ENCODE measurements at places on chromosomes 7 and 10.

GRCh38 chr7:83921941-83922607 is 272.5 kb downstream of the SEMA3A start:
- peak; percentile 22 for DNase-seq

GRCh38 chr10:92164036-92164696 is 126.7 kb downstream of the CPEB3 start:
- DNase-seq: no peak

GRCh38 chr10:47323087-47323486 is 833 bp downstream of the GDF2 start:
- no peak for DNase-seq

DNA sequence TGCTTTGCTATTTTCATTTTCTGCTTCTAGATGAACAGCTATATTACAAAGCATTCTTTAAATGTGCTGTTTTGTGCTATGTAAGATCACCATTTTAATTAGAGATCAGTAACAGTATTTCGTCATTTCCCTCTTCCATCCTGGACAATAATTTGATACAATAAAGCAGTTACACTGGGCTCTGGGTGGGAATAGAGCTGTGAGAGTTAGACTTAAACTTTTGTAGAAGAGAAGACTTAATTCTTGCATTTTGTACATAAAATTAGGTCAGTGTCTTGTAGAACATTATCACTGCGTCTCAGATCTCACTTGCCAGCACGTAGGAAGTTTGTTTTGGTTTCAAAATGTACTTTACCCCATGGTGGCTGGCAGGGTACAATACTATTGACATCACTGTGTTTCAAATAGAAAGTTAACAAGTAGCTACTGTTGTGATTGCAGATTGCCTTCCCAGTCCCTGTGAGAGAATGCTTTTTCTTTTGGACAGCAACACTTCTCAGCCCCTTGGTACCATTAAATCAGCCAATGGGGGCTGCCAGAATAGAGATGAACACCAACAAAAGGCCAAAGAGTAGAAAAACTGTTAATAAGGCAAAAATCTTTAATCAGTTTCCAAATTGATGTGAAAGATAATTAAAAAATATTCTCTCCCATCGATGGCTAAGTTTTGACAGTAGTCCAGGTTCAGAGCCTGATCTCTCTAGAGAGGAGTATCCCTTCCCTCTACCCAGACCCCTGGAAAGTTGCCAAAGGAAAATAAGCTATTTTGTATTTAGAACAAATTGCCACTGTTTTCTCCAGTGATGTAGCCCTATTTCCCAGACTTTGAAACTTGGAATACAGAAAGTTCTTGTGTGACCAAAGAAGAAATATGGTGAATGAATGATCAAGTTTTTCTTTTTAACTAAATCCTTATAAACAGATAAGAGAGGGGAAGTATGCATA is 35.1 kb downstream of the SMNDC1 start:
- no peak for DNase-seq

GRCh38 chr7:157515342-157516041 is 178.7 kb downstream of the DNAJB6 start:
- DNase-seq: no peak

GRCh38 chr10:70448236-70448635 is 6.8 kb upstream of the NODAL start:
- no peak for DNase-seq

GRCh38 chr7:45922810-45923209 is 1.7 kb upstream of the IGFBP3 start:
- DNase-seq: no peak

DNA sequence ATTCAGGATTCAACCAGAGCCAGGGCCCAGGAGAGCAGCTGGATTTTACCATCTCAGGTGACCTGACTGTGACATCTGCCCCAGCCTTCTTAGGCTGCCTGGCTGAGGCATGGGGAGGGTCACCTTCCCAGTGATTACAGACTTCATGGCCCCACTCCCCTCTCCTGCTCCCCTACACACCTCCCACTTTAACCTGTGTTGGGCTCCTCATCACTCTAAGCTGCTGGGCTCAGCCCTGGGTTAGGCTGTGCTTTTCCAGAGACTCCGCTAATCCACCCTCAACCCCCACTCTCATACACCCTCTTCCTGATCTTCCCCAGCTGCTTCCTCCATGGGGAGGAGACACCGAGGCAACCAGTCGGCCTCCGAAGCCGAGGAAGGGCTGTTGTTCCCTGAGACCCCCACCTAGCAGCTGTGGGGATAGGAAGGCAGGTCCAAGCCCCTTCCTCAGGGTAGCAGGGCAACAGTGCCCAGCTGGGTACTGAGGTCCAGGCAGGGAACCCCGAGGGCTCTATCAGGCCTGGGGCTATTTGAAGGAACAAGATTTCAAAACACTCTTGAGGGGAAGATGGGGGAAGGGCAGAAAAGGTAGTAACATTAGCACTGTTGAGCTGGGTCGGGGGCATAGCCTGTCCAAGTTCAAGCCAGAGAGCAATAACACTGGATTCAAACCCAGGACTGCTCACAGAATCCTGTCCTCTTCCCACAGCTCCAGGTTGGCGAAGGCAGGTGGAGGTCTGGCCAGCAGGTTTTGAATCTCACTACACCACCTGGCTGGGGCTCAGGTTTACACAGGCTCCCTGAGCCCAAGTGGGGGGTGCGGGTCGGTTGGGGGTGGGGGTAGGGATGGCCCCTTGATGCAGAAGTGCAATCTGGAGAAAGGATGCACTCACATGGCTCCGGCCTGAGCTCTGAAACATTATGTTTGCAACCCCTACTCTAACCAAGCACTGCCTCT is 1.8 kb downstream of the IMPDH1 start:
- DNase-seq: no peak

- DNase-seq: no peak
Measured at GRCh38 chr7:155918720-155919390, 106.6 kb upstream of the SHH start.

DNA sequence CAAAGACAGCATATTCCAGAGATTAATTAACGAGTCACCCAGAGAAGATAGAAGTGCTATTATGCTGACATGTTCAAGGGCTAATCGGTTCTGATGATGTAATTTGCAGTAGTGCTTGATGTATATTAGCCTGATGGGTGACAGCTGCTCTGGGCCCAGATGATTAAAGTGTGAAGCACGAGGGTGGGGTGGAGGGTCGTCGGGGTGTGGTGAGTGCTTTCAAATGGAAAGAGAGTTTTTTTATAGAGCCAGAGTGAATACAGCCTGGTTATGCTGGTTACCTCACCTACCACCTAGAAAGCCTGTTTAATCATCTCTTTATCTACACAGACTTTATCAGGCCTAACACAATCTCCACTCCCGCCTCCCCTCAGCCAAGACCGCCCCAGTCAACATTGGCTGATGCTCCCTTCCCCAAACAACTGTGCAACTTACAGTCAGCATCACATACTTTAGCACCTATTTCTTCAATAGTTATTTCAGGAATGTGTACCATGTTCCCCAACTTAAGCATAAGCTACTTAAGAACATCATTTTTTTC is 11.5 kb upstream of the STN1 start:
- DNase-seq: no peak

DNA sequence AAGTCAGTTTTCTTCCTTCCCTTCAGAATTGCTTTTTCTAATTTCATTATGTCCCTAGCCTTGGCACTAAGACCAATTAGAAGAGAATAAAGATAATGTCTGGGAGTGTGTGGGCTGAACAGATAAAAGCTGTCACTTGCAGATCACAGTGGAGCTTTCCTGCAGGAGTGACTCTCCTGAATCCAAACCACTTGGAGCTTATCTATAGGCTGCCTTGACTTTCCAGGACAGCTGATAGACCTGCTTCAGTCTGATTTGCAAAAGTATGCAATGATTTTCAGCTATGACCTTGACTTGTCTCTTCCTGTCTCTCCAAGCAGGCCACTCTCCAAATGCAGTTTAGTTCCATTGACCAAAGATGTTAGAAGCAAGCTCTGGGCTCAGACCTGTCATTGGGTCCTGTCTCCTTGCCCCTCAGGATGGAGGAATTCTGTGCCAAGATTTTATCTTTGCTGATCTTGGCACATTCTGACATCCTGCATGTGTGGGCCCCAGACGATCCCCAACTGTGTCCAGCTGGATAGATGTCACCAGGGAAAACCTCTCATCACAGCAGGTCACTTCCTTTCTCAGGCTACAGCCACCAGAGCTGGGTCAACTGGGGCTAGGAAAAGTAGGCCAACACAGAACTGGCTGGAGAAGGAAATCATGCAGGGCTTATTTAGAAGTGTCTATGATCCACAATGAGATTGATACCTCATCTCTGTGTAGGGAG is 120.9 kb upstream of the ZNF438 start:
- no peak for DNase-seq

GRCh38 chr10:7302392-7302906 is 108.4 kb downstream of the SFMBT2 start:
- no peak for DNase-seq

- no peak for DNase-seq
Measured at GRCh38 chr7:46157404-46157803, 236.3 kb upstream of the IGFBP3 start.

GRCh38 chr7:45591101-45591906 is 17.1 kb downstream of the ADCY1 start:
- no peak for DNase-seq

DNA sequence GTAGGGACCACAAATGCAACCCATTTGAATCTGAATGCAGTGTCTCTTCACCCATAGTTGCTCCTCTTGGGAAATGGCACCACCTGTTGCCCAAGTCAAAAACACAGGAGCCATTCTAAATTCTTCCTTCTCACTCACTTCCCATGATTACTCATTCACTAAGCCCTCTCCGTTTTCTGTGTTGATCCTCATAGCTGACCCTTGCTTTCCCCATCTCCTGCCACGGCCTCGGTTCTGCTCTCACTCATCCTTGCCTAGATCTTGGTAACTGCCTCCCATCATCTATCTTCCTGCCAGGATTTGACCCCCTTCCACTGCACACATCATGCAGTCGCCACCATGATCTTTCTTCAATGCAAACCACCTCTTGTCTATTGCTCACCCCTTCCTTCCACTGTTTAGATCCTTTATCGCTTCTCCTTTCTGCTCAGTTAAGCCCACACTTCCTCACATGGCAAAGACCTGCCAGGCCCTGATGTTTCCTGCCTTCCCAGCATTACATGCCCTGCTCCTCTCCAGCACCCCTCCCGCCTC is 19.0 kb upstream of the CPN1 start:
- no peak for DNase-seq

GRCh38 chr7:130703851-130704250 is 17.5 kb upstream of the TSGA13 start:
- no peak for DNase-seq

GRCh38 chr7:141409801-141410329 is 141.3 kb upstream of the AGK start:
- peak; percentile 96 for DNase-seq

DNA sequence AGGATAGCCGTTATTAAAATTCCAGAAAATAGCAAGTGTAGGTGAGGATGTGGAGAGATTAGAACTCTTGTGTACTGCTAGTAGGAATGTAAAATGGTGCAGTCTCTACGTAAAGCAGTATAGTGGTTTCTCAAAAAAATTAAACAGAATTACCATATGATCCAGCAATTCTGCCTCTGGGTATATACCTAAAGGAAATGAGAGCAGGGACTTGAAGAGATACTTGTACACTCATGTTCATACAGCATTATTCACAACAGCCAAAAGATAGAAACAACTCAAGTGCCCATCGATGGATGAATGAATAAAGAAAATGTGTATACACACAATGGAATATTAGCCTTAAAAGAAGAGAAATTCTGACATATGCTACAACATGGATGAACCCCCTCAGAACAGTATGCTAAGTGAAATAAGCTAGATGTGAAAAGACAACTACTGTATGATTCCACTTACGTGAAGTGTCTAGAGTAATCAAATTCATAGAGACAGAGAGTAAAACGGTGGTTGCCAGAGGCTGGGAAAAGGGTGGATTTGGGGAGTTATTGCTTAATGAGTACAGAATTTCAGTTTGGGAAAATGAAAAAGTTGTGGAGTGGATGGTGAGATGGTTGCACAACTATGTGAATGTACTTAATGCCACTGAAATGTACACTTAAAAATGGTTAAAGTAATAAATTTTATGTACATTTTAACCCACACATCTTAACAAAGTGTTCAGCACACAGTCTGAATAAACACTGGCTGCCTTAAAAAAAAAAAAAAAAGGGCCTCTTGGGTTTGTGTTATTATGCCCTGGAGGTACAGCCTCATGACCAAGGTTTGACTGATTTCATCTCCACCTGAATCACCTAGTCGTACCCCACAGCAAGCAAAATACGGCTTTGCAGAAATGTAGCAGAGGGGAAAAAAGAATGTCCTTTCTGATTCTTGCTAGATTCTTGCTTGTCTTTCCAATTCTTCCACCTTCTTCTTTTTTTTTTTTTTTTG is 26.2 kb downstream of the BUB3 start:
- DNase-seq: no peak

DNA sequence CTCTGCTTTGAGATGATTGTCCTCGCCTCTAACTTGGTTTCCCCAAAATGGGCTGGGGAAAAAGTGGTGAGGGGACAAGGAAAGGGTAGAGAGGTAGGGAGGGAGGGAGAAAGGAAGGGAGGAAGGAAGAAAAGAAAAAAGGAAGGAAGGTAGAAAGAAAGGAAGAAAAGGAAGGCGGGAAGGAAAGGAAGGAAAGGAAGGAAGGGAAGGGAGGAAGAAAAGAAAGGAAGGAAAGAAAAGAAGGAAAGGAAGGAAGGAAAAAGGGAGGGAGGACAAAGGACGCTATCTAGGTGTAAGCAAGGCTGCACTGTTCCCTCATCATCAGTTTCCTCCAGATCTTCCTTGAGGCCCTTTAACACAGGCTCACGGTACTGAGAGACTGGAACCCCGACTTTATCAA is 2.2 kb downstream of the GNA12 start:
- DNase-seq: no peak

GRCh38 chr10:33655921-33656320 is 321.5 kb upstream of the NRP1 start:
- DNase-seq: no peak

DNA sequence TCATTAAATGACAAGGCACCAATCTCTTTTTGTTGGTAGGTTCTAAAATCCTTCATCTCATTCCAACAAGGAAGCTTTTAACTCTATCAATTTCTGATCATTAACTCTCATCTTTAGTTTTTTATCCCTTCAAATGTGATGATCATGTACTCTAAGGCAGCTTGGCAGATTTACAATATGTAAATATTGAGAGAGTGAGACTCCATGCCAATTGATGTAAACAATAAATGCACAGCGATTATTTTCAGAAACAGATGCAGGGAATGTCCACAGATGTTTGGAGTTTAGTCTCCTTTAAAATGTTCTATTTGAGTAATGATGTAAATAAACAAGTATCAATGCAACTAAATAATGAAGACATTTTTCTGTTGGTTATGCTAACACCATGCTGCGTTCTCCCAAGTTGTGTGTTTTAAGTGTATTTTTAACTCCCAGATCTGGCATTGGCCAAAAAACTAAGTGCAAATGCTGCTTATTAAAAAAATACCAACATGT is 213.8 kb downstream of the AHR start:
- DNase-seq: peak; percentile 17

GRCh38 chr10:105292236-105292635 is 651.1 kb downstream of the SORCS3 start:
- no peak for DNase-seq

DNA sequence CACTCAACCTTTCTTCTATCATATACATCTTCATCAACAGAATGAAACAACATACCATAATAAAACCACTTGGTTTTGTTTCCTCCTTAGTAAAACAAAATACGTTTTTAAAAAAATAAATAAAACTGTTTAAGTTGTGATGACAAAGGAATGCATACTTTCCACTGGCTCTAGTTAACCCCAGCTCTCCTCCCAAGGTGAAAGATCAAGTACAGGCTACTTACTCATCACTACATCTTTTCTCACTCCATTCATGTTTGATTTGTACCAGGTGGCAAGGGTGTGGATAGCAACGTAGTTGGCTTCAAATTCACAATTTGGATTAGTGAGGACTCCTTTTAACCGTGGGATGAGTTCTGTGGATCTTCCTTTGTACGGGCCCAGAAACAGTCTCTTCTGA is 14.7 kb downstream of the OGA start:
- DNase-seq: no peak
